ENCODE measurements at places on chromosomes 12 and 14.

DNA sequence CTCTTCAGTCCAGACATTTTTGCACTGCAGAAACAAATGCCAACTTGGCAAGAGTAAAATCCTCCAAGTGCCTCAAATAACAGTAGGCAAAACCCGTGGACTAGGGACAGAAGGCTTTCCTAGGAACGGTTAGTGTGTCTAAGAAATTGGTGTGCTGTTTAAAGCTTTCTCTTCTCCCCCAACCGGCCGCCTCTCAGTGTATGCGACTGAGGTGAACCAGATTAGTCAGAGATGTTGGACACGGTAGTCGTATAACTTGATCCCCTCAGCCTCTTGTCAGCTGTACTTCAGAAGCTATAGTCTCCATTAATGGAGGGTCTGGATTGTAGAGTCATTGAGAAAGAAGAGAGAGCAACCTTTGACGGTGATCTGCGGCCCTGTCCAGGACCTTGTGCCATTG is 21.7 kb downstream of the PPFIBP1 start:
- no peak for DNase-seq

DNA sequence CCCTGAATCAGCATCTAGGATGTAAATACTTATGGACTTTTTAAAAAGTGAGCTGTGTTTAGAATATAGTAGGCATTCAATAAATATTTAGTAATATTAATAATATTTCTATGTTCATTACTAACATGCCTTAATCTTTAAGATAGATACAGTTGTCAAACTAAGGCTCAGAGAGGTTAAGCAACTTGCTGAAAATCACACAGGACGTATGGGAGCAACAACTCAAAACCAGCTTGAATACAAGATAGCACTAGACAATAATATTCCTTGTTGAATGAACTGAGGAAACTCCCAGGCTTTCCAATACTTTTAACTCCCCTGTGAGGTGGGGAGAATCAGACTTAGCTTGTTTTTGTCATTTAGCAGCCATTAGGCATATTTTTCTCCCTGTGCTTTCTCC is 45.3 kb downstream of the LLPH start:
- DNase-seq, result no peak

- no peak for DNase-seq
These were observed 35.5 kb downstream of the RGS6 start for GRCh38 chr14:71967704-71968103.

- no peak for DNase-seq
These were observed 28.3 kb downstream of the MMP17 start for GRCh38 chr12:131856366-131857097.

GRCh38 chr12:38102197-38102596 is 214.4 kb upstream of the ALG10B start:
- no peak for DNase-seq

DNA sequence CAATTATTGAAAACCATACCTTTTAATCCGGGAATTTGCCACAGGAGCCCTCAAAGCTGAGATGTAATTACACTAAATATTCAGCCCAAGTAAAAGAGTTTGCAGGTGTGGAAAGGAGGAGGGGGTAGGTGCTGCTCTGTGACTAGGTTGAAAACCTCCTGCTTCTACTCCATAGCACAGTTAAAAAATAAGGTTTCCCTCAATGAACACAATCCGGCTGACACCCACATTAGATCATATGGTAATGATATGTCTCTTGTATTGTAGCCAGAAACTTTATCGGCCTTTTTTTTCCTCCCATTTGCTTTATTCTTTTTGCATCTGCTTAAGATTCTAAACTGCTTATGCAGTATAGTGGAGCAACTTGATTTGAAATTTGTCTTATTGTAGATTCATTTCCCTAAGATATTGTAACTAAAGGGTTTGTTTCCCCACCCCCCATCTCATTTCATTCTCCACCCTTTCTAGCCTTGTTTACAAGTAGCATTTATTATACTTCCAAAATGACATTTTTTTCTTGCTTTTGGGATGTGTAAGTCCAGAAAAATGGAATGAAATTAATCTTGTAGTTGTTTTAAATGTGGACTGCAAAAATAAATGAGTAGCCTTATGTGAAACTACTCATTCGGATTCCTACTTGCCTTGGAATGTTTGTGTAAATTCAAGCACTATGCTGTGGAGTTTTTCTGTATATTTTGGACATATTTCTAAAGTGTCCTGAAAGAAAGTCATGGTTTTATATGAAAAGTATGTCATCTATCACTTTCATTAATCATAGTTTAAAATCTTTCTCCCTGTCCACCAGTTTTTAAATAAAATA is at the start of gene DCN:
Gene DCN (minus strand): TSS at position 182 of the 820 bp plus-strand sequence. CDS start 4,265 bp downstream, outside the sequence.
- DNase-seq, result no peak

- no peak for DNase-seq
These were observed 245.6 kb upstream of the NPAS3 start for GRCh38 chr14:32693114-32693513.

- no peak for DNase-seq
These were observed 42.4 kb upstream of the GPATCH2L start for GRCh38 chr14:76109087-76109880.

Measured in stimulated activated CD8-positive, alpha-beta memory T cell treated with anti-CD3 and anti-CD28 coated beads, Interleukin-2, amount 100 ng/mL, for 1 hour (primary cell).